ACHN (cell line): ENCODE measurements at places on chromosomes 6 and 20.

GRCh38 chr6:117463762-117464665 lies 18.5 kb upstream of the DCBLD1 start:
- peak; percentile 39 for DNase-seq

GRCh38 chr6:138307816-138308730 lies 69.6 kb upstream of the SMIM28 start:
- DNase-seq: no peak

DNA sequence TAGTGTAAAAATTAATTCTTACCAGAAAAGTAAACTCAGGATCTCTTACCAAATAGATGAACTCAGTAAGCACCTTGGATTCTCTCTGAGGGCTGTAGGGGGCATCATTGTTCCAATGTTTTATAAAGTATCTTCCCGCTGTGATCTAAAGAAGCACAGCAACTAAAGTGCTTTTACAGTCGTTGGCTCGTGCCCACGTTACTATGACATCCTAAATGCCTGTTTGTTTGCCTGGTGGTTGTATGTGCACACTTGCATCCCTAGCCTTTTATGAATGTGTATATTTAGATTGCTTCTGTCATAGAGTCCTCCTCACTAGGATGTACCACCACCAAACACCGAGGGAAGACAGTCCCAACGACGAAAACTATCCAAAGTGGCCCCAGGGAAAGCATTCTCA lies 34.5 kb downstream of the SLX4IP start:
- DNase-seq: peak; percentile 73

DNA sequence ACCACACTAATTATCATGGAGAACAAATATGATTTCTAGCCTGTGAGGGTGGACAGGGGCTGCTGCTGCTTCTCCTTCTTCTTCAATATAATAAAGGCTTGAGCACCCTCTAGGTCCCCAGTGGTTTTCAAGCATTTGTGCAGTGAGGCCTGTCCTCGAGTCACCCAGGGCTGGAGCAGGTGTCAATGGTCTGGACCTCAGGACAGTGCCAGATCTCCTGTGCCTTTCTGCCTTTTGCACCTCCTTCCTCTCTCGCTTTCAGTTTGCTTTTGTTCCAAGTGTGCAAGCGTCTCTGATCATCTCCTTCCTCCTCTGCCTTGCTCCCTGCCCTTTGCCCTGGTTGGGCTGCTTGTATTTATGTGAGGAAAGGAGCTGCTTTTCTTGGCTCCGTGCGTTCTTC lies 152.2 kb upstream of the SYNDIG1 start:
- DNase-seq: no peak

GRCh38 chr6:118542184-118542952 lies 5.7 kb upstream of the PLN start:
- DNase-seq: no peak
